Smooth muscle cell of bladder (primary cell): ENCODE measurements at places on chromosomes 1 and 21. TPM values are rescaled to one million over a fixed set of nuclear protein-coding genes. Genes with fewer than 3 reads are reported as not detected.

Gene NEK2
- total RNA-seq = 2.1 and 2.9 TPM in 2 replicates

Gene BSND
- not detected in 2 replicates for total RNA-seq

Gene ATP6V1G3
- not detected in 2 replicates for total RNA-seq

Gene PTGS2
- total RNA-seq = 30.7 and 53.3 TPM in 2 replicates

Gene AKNAD1
- total RNA-seq = not detected in 2 replicates

Gene DVL1
- 48.4 and 72.1 TPM in 2 replicates for total RNA-seq

Gene GPR3
- 0.09 and 0.14 TPM in 2 replicates for total RNA-seq

Gene CELA2A
- 0.14 and 0.37 TPM in 2 replicates for total RNA-seq

Gene TSPEAR
- total RNA-seq = not detected in 2 replicates

Gene TSTD1
- total RNA-seq = 16.9 and 27.3 TPM in 2 replicates

Gene TRNP1
- total RNA-seq = 9.7 and 15.7 TPM in 2 replicates

Gene ADARB1
- 70.3 and 111 TPM in 2 replicates for total RNA-seq

Gene MROH7
- 0.14 and 0.92 TPM in 2 replicates for total RNA-seq

Gene TACSTD2
- total RNA-seq = 0.09 and 0.14 TPM in 2 replicates

Gene SMCP
- total RNA-seq = not detected in 2 replicates

Gene TRPM2
- total RNA-seq = under 0.01 TPM in 2 replicates

Gene TNNT2
- total RNA-seq = under 0.01 and 0.09 TPM in 2 replicates

Gene NFASC
- 25.7 and 32.7 TPM in 2 replicates for total RNA-seq
